Activated CD4-positive, alpha-beta memory T cell treated with anti-CD3 and anti-CD28 coated beads, Interleukin-2, amount 10 ng/mL, durations not matched to agents 7 days and 5 days (primary cell): ENCODE measurements at places on chromosomes 11 and 22.

- no peak for DNase-seq
These were observed 111.6 kb downstream of the SIK3 start for GRCh38 chr11:116986521-116987105.

GRCh38 chr11:47533690-47534151 is 19.2 kb downstream of the CELF1 start:
- DNase-seq, result no peak

GRCh38 chr11:129578006-129578405 is 202.4 kb downstream of the BARX2 start:
- no peak for DNase-seq

DNA sequence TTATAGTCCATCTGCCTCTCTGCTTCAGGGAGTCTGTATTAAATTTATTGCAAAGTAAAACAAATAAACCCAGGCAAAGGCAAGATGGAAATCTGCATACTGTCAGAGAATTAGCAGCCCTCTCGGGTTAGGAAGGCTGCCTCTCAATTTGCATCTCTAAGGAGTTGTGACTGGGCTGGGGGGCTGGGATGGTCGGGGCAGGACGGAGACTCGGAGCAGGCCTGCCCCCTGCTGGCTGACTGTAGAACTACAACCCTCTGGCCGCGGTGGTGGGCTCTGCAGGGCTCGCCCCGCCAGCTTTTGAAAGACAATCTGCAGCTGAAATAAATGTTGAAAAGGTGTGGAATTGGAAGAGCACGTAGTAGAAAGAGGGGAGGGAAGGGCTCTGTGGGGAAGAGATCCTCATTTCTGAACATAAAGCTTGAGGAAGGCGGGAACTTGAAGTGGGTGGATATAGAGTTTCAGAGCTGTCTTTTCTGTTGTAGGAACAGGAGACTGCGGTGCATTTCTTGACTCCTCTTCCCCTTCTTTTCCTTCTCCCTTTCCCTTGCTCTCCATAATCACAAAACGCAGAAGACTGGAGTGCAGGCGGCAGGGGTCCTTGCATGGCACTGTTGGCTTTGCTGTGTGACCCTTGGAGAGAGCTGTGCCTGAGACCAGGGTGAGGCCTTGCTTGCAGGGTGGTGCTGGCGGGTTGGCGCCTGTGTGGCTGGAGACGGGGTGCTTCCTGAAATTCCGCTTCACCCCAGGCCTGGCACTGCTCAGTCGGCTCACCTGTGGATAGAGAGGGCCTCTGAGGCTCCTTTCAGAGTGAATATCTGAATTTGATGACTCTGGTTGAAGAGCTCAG is 22.6 kb upstream of the PKNOX2 start:
- DNase-seq, result peak; percentile 51
